ENCODE measurements at places on chromosomes 3 and 15. TPM values are rescaled to one million over a fixed set of nuclear protein-coding genes. Genes with fewer than 3 reads are reported as not detected.

DNA sequence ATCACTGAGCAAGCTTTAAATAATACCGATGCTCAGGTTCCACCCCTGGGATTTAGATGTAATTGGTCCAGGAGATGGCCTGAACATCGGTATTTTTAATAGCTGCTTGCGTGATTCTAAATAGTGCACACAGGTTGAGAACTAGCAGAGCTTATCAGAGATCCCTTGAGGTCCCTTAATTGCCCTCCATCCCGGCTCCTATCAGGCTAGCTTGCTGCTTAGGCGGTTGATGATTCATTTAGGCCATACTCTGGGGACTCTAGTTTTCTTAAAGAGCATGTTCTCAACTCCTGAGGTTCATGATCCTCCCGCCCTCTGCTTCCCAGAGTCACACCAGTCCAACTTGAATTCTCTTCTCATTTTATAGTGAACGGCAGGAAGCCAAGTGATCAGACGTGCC lies 280.3 kb downstream of the FEZF2 start:
- H3K36me3 ChIP-seq: no peaks in the 10 kb centered on the region
- DNase-seq: no peak
- no peak overlapping the region for H3K4me3 ChIP-seq
- no peaks in the 10 kb centered on the region for H3K27me3 ChIP-seq
- H3K27ac ChIP-seq: no peak overlapping the region

DNA sequence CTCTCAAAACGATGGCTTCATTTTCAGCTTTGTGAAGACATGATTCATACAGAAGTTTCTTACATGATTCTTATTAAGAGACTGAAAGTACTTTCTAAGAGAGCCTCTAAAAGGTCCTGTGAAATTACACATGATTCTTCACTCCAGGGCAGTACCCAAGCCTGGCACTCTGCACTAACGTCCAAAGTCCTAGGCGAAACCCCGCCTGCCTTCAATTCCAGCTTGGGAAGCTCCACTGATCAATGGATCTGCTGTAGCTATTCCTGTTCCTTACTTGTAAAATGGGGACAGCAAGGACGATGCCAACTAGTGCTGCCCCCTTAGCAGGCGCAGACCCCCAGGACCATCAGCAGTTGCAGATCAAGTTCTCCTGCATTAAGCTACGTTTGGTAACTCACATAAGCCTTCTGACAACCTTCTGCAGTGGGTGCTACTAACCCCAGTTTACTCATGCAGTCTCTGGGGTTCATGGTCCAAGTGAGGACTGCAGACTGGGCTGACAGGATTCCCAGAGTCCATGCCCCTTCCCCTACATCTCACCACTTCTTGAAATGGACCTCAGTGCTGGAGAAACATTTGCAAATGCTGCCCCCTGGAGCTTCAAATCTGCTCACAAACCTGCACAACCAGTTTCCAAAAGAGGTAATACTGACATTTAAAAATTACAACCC lies 10.6 kb downstream of the CHCHD4 start:
- no peaks in the 10 kb centered on the region for H3K27me3 ChIP-seq
- no peaks in the 10 kb centered on the region for H3K36me3 ChIP-seq
- DNase-seq: peak; percentile 13
- no peak overlapping the region for H3K27ac ChIP-seq

DNA sequence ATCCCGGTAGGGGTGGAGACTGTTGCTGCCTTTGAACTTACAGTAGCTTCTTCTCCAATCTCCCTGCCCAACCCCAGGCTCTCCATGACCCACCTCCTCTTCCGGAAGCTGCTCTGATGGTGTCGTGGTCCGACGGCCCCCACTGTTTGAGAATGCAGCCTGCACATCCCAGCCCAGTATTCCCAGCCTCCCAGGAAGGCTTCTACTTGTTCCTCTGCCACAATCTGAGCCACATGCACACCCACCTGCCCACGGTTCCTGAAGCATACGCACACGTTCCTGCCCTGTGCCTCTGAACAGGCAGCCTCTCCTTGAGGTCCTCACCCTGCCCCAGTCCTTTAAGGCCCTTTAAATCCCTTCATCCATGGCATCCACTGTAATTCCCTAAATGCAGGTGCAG lies 57.4 kb downstream of the ABTB1 start:
- no peaks in the 10 kb centered on the region for H3K36me3 ChIP-seq
- no peak overlapping the region for H3K4me3 ChIP-seq
- H3K27ac ChIP-seq: no peak overlapping the region
- no peaks in the 10 kb centered on the region for H3K4me1 ChIP-seq

- no peaks in the 10 kb centered on the region for H3K27me3 ChIP-seq
- DNase-seq: no peak
- peaks cover 3% of the 10 kb centered on the region for H3K4me1 ChIP-seq
- H3K4me3 ChIP-seq: no peak overlapping the region
- H3K36me3 ChIP-seq: peaks cover 3% of the 10 kb centered on the region
- no peak overlapping the region for H3K27ac ChIP-seq
Observed at GRCh38 chr15:92889390-92890107, 10.6 kb upstream of the CHD2 start.

DNA sequence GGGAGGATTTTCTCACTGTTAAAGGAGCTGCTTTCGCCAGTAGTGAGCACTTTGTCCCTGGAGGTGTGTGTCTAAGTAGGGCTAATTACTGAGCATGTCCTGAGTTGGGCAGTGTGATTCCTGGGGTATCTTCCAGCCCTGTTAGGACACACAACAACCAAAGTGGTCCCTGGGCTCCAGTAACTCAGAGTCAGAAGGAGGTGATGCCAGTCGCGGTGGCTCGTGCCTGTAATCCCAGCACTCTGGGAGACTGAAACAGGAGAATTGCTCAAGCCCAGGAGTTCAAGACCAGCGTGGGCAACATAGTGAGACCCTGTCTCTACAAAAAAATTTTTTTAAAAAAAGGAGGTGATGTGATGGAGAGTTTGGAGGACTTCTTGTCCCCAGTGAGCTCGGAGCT lies 37.5 kb downstream of the PML start:
- peaks cover 4% of the 10 kb centered on the region for H3K36me3 ChIP-seq
- no peaks in the 10 kb centered on the region for H3K4me1 ChIP-seq
- H3K27ac ChIP-seq: no peak overlapping the region

DNA sequence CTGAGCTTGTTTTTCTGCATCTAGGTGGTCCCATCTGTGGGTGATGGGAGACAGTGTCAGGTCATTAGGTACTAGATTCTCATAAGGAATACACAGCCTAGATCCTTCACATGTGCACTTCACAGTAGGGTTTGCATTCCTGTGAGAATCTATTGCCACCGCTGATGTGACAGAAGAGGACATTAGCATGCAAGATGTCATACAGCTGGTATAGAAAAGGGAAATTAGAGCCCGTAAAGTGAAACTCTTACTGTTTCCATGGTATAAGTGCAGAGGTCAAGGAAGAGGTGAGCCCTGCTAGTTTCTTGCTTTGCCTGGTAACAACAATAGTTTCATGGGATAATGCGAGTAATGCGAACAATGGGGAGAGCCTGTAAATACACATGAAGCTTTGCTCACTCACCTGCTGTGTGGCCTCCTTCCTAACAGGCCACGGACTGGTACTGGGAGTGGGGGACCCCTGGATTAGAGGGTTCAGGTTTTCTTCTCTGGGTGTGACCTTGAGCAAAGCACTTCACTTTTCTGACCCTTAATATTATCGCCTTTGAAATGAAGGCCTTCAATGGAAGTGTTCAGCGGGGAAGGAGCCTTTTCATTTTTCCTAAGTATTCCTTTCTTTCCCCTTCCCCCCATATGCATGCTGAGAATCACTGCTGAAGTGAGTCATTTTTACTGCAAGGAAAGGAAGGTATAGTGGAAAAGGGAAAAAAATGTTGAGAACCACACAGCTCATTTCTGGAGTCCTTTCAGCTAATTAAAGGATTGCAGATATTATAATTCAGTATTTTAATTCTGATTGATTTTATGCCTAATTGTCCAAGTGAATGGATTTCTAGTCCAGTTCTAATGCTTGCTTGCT lies 286.4 kb downstream of the UBE2E2 start:
- no peak overlapping the region for H3K4me3 ChIP-seq
- H3K27ac ChIP-seq: no peak overlapping the region
- no peaks in the 10 kb centered on the region for H3K36me3 ChIP-seq
- DNase-seq: no peak
- no peaks in the 10 kb centered on the region for H3K27me3 ChIP-seq

Gene CHST2
- total RNA-seq: 2.5 TPM

Measured in colonic mucosa (tissue), 4 donors.